ENCODE measurements at places on chromosomes 1 and 21.

DNA sequence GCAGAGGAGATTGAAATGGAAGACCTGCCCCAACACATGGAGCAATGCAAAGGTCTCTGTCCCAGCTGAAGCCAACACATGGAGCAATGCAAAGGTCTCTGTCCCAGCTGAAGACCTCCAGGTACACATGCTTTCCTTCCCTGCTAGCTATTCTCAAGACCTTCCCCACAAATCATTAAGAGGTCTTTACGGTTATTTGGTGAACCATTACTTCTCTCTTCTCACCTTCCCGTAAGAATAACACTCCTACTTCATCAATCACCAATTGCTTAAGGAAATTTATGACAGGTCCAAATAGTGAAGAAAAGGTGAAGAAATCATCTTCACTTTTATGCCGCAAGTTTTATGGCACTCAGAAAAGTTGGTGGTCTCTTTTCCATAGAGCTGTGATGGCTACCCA is 138.8 kb downstream of the NTPCR start:
- no peak for DNase-seq

DNA sequence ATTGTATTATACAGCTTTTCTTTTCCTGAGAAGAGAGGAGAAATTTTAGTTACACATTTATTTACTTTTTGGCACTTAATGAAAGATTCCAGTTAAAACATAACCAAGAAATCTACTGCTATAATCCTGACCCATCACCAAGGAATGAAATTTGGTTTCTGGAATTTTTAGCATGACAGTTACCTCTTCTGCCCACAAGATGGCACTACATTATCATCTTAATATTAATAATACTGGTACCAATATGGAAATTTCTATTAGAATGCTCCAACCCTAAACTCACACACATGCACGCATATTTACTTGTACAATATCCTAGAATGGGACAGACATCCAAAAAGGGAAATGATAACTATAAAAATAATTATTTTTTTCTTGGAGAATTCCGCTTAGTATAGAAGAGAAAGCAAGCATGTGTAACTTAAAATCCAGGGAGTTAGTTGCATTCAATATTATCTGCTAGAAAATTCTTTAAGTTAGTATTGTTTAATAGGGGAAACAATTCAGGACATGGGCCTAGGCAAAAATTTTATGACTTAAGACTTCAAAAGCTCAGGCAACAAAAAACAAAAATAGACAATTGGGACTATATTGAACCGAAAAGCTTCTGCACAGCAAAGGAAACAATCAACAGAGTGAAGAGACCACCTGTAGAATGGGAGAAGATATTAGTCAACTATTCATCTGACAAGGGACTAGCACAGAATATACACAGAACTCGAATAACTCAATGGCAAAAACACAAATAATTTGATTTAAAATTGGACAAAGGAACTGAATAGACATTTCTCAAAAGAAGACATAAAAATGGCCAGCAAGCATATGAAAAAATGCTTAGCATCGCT is 37.4 kb downstream of the MAP3K21 start:
- DNase-seq, result peak; percentile 12

GRCh38 chr1:80498673-80499072 is 1302.1 kb upstream of the ADGRL2 start:
- DNase-seq, result peak; percentile 1

DNA sequence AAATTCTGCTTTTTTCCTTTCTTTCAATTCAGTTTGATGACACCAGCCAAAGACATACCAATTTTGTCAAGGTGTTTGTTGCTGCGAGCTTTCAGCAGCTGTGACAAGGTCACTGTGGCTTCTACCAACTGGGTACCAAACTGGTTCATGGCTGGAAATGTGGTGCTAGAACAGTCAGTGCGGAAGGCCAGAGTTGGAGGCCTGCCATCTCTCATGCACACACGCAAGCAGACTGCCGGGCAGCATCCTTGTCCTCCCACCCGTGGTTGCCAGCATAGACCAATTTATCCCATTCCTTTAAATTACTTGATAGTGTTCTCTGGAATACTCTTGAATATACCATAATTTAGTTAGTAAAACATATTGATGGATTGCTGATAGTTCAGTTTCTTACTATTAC is 79.9 kb upstream of the GPR52 start:
- no peak for DNase-seq

DNA sequence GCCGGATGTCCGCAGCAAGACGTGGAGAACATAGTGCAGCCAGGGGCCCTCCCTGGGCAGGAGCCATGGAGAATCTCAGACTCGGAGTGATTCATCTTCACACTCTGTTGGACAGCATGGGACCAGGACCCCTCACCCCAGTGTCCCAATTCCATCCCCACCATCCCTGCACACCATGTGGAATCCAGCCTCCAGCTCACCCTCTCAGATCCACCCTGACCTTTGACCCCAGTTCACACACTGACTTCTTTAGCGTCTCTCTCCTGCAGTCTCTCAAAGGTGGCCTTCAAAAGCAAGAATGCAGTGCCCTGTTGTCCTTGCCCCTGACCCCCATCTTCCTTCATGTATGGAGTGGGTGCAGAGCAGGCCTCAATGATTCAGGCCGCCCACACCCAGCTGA is 2.1 kb upstream of the TNNI1 start:
- no peak for DNase-seq
